ENCODE measurements at places on chromosomes 4 and X. TPM values are rescaled to one million over a fixed set of nuclear protein-coding genes. Genes with fewer than 3 reads are reported as not detected.

DNA sequence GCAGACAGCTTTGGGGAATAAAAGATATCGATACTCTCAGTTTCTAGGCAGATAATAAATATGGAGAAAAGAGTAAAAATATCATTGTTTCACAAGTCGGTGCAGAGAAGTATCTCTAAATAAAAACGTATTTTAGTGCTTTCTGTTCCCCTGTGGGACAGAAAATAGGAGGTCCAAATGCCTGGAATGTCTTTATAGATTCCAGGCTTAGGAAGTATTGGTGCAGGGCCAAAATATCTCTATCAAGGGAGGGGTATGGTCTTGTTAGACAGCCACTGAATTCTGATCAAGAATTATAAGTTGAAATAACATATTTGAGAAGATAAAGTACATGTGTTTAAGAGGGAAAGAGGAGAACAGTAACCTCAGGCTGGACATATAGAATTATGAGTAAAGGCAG lies 596.4 kb downstream of the PCDH18 start:
- DNase-seq, result no peak

DNA sequence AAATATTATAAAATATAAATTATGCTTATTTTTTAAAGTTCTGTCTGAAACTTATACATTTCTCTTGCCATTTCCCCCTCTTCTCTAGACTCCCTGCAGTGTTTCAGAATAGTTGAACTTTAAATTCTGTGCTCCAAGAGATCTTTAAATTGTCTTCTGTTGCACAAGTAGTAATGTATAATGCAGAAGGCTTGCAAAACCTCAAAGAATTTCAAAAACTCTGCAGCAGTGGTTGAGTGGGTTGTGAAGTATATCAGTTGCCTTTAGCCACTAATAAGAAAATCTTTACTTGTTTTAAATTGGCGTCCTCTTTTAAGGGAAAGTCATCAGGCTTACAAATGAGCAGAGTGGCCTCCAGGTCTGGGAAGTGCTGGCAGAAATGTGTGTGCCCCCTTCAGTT lies 1153.3 kb upstream of the PABPC4L start:
- no peak for DNase-seq

- DNase-seq, result no peak
These were observed 645.8 kb upstream of the ATOH1 start for GRCh38 chr4:93182722-93183121.

DNA sequence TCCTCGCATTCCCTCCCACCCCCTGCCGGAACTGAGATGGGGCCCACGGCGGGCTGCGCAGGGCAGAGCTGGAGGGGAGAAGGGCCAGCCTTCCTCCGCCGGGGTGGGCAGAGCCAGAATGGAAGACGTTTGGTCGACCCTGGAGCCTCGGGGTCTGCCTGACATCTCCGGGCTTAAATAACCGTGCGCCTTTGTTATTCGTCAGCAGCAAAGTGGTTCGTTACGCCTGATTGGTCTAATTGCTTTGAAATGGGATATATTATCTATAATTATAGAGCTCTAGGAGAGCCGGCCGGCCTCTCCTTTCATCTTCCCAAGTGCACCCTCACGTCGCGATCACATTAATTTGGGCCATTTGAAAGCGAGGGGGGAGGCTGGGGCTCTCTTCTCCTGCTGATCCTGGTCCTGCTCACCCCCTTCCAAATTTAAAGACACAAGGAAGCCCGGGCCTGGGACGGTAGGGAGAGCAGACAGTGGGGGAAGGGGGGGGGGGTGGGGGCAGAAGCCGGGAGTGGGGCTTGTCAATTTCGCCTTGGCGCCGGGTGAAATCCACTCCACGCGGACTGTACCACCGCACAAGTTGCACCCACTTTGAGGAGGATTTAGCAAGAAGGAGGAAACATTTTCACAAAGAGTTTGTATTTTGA lies 4.7 kb upstream of the MSX1 start:
- DNase-seq, result peak; percentile 71

- DNase-seq, result no peak
These were observed 13.2 kb upstream of the TMEM165 start for GRCh38 chr4:55382488-55383003.

GRCh38 chr4:5884796-5885195 lies 8.1 kb downstream of the CRMP1 start:
- no peak for DNase-seq

GRCh38 chr4:187090401-187090800 lies 366.7 kb upstream of the FAT1 start:
- DNase-seq, result no peak

The CXCL1 gene
- not detected for total RNA-seq

The PALLD gene
- total RNA-seq, result 85.7 TPM

The SOWAHB gene
- 0.06 TPM for total RNA-seq

The CTAG2 gene
- not detected for total RNA-seq

All from neural progenitor cell (in vitro differentiated cells).